CD4-positive, alpha-beta memory T cell (primary cell): ENCODE measurements at places on chromosomes 5 and 9. TPM values are rescaled to one million over a fixed set of nuclear protein-coding genes. Genes with fewer than 3 reads are reported as not detected.

- no peaks in the 10 kb centered on the region for H3K27me3 ChIP-seq
- no peaks in the 10 kb centered on the region for H3K36me3 ChIP-seq
- DNase-seq, result no peak
These were observed 5.6 kb upstream of the ADAMTS19 start for GRCh38 chr5:129454461-129454860.

DNA sequence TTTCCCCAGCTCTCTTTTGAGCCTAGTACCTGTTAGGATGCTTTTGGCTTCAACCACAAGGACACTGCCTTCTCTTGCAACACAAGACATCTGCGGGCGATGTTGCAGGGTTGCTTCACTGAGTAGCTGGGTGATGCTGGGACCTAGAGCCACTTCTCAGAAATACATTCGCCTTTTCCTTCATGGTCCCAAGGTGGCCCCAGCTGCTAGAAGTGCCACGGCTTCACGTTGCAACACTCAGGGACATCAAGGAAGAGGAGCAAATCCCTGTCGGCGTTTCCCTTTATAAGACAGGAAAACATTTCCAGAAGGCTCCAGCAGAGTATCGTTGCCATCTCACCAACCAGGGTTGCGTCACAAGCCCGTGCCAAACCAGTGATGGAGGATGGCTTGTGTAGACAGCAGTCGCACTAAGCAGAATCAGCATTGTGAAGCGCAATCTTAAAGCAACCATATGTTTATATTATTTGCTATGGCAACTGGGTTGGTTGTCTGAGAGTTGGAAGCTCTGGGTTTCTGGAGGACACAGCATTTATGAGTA, 62.7 kb downstream of the ANKRD33B start:
- H3K27me3 ChIP-seq, result no peaks in the 10 kb centered on the region
- no peak overlapping the region for H3K4me3 ChIP-seq
- H3K4me1 ChIP-seq, result peaks cover 11% of the 10 kb centered on the region
- H3K27ac ChIP-seq, result no peak overlapping the region

GRCh38 chr9:14317667-14318320, 3.9 kb upstream of the NFIB start:
- H3K4me3 ChIP-seq, result no peak overlapping the region
- DNase-seq, result no peak
- no peaks in the 10 kb centered on the region for H3K36me3 ChIP-seq
- H3K27me3 ChIP-seq, result peaks cover 19% of the 10 kb centered on the region

- peaks cover 5% of the 10 kb centered on the region for H3K4me1 ChIP-seq
- no peak for DNase-seq
- no peak overlapping the region for H3K27ac ChIP-seq
- H3K27me3 ChIP-seq, result no peaks in the 10 kb centered on the region
These were observed 28.3 kb downstream of the JAK2 start for GRCh38 chr9:5013374-5013773.

PHF24 gene
- not detected for total RNA-seq

PDE6A gene
- not detected for total RNA-seq
